NCI-H82 (cell line): ENCODE measurements at places on chromosomes 12 and 14.

DNA sequence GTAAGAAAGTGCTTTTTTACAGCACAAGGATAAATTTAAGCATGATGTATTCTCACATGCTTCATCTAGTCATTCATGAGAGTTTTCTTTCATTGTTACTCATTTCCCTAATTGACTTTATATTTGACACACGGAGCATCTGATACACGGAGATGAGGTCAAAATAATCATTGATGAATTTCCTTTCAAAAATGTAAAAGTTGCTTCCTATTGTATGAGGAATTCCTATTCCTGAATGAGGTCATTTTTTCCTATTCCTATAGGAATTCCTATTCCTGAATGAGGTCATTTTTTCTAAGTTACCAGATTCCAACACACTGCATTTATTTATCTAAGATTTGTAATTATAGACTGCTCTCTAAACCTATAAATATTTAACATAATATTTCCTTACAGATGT is 316.7 kb upstream of the KITLG start:
- DNase-seq, result no peak

GRCh38 chr14:54261283-54261682 is 135.5 kb upstream of the CDKN3 start:
- no peak for DNase-seq

DNA sequence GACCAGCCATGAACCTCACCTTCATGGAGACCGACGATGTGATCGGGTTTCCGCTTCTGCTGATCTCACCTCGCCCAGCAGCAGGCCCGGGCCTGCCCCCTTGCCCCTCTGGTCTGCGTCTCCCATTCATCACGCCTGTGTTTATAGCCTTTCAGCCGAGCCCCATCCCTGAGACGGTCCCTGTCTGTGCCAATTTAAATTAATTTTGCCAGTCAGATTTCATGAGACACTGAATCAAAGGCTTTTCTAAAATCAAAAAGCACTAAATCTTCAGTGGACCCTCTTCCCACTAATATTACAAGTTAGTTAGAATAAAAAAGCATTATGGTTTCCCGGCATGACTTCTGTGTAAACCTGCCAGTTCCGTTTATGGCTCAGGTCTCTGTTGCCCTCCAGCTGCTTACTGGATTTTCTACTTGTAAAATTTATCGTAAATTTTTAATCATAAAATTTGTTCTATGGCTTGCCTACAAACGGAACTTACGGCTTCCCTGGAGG is 155.9 kb downstream of the ESRRB start:
- no peak for DNase-seq

GRCh38 chr14:101243587-101244338 is 317.5 kb upstream of the DIO3 start:
- DNase-seq, result no peak
